ENCODE measurements at places on chromosomes 1 and 21.

DNA sequence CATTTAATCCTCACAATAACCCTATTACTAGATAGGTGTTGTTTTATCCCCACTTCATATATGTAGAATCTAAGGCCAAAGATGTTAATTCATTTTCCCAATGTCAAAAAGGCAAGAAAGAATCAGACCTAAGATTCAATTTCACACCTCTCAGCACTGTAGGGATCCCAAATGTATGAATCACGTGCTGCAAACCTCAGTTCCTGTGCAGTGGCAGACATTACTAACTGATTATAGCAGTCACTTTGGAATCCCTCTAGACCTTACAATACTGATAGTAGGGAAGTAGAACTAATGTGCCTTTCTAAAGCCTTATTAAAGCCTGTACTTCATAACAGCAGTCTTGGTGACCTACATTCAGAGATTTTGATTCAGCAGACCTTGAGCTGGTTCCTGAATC, 2.3 kb downstream of the C1orf87 start:
- no peak for DNase-seq

DNA sequence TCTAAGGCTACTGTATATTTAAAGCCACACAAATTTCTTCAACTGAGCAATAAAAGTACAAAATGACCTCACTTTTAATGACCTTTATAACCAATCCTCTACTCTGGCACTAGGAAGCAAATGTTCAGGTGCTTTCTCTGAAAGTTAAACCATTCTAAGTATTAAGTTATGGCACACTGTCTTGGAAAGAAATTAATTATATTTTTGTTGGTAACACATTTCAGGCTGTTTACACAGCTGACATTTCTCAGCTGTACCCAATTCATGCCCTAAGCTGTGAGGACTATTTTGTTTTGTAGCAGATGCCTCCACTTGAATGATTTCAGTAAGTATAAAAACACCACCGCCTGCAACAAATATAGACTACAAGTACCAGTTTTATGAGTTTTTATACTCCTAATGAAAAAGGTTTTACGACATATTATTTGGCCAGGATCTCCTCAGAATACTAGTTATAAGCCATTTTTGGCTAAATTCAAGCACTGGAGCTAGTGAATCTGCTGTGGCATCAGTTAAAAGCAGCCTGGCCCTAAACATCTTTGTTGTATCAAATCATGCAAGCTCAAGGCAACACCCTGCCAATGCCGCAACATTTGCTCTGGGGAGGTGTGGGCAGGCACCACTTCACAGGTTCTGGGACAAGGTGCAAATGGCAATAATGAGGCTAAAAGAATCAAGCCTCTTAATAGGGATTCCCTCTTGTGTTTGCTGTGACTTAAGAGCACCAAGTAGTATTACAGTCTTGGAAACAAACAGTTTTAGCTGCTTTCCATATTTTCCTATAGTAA, 228.4 kb upstream of the DMRTA2 start:
- DNase-seq, result no peak

DNA sequence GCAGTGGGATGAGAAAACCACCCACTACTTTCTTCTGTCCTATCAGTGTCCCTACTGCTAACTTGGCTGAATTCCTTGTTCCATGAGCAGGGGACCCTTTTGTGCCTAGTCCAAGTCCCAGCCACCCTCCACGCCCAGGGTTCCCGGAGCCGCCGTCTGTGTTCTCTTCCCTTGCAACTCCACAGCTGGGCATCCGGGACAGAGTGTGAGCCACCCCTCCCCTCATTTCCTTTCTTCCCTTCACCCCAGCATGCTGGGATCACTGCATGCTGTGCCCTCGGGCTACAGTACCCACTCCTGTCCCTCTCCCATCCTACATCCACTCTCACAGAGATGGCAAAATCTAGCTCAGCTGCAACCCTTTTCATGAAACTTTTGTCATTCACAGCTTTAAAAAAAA, 44.5 kb downstream of the PGBD5 start:
- DNase-seq, result no peak

- DNase-seq, result no peak
Observed at GRCh38 chr1:117501281-117501680, 104.6 kb upstream of the TENT5C start.

DNA sequence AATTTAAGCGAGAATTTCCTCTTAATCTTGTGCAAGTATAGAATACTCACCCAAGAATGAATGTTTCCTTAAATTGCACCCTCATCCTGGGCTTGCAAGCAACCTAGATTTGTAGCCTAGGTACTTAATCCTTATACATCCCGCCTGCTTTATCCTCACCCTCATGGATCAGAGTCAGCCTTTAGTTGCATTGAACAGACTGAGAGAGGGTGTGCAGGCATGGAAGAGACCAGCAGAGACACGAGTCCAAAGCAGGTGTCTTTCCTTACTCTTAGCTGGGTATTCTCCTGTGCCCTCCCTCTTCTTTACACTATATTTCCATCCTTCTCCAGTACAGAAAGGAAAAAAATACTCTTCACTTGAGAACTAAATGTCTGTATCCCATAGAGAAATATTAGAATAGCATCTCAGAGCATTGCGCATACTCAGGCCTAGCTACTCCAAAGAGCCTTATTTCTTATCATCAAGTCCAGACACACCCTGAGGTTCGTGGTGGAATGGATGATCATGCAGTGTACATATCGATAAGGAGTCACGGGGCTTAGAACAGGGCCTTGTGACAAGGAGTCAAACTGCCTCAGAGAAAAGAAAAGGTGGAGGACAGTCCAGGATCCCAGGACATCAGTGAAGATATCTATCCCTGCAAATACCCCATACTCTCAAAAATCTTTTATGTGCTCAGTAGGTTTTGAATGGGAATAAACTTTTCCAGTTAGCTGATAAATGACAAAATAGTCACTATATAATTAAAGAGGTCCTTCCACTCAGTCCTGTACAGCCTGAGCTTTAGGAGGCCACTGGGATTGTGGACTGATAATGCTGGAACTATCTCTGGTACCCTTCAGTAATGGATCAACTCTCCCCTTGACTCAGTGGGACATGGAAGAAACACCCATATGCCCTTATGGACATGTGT, 297.9 kb downstream of the GRIK1 start:
- no peak for DNase-seq

DNA sequence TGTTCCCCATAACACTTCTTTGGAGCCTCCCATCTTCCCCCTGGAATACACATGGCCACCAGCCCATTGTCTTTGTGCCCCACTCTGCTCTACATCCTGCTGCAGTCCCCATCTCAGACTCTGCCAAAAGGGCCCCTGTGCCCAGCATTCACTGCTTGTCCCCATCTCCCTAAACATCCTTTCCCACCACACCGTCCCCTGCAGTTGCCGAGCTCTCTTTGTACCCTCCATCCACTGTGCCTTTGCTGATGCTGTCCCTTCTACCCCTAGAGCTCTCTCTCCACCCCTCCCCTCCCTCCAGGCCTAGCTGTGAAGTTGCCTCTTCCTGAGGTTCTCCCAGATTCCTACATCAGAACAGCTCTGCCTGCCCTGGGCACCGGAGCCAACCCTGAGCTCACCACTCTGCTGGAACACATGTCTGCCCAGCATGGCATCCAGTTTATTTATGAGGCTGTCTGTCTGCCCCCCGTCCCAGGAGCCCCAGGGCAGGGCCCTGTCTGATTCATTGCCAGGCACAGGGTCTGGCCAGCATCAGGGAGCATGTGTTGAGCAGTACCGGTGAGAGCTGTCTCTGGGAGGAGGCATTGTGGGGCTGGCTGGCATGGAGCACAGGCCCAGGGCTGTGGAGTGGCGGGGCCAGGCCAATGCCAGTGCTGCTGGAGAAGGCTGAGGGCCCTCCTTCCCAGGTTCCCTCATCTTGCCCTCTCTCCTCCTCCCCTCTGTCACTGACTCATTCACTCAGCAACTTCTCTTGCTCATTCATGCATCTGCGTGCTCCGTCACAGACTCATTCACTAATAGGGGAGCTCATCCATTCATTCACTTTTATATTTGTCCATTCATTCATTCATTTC, 28.8 kb downstream of the EDN2 start:
- DNase-seq, result no peak

DNA sequence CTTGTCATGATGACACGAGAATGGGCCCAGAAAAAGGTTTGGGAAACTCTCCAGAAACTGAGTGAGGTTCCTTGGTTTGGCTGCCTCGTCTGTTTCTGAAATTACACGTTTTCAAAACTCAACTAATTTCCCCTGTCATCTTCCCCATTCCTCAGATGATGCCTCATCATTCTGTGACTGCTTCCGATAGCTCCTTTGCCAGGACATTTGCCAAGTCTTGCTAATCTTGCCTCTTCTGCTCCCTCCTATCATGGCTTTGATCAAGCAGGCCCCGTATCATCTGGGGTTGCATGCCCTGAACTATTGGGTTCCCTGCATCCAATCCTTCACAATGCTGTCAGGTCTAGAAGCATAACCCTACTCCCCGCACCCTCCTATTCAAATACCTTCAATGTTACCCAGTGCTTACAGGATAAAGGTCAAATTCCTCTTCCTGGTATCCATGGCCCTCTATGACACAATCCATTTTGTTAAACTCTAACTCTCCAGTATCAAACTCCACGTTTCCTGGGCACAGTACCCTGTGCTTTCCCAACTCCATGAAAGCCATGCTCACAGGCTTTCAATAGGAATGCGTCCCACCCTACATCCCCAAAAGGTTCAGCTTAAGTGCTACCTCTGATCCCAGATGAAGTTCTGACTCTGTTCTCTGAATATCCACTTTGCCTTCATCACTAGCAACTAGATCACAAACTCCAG, 22.2 kb upstream of the TMEM200B start:
- DNase-seq, result no peak

GRCh38 chr1:94721240-94721639, 98.9 kb upstream of the SLC44A3 start:
- no peak for DNase-seq

DNA sequence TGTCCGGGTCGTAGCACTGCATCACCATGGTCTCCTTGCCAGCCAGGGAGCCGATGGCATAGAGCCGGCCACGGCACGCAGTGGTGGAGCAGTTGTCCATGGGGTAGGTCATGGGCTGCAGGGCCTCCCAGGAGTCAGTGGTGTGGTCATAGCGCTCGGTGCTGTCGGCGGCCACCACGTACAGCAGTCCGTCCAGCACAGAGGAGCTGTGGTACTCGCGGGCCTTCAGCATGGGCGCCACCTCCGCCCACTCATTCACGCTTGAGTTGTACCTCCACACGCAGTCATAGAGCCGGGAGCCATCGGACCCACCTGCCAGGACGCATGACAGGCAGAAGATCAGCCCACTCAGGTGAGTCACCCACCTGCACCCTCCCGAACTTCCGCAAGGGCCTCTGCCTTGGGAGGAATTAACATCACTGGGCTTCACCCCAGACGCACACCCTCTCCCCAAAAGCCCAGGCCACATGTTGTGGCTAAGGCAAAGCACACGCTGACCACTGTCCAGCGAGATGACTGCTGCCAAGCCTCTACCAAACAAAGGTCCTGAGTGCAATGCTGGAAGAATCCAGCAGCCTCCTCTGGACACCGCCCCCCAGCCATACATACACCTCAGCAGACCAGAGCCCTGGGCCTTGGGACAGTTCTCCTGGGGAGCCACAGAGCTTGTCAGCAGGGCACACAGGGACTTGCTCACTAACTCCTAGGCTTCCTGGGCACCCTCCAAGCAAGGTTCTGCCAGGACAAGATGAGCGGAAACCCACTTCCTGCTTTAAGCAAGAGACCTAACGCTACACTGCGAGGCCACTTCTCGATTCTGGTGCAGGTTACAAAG, 3.3 kb downstream of the KLHL21 start:
- DNase-seq, result no peak

- DNase-seq, result no peak
Observed at GRCh38 chr1:196659471-196659870, 7.6 kb downstream of the CFH start.

DNA sequence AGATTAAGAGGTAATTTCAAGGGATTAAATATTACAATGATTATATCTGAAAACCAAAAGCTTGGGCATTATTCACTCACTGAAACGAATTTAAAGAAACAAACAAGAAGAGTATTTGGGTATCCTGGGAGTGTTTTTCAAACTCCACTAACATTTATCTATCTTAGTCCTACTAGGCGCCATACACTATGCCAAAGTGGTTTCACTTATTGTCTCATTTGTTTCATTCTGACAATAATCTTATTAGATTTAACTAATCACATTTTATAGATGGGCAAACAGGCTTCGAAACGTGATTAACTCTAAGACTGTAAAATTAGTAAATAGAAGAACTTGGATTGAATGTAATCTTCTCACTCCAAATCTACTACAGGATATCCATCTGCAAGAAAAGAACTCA, 25.4 kb downstream of the ASH1L start:
- DNase-seq, result no peak

DNA sequence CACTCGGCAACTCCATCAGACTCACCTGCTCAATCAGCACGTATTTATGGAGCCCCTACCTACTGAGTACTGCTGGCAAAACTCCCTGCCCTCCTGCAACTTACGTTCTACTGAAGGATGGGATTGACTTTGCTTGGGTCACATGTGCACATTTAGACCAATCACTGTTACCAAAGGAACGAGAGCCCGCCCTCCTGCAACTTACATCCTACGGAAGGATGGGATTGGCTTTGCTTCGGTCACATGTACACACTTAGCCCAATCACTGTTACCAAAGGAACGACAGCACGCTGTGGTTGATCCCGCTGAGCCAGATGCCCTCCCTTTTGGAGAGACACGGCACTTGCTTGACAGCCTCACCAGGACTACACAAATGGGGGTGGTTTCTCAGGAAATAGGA, 46.0 kb downstream of the UBIAD1 start:
- DNase-seq, result no peak

GRCh38 chr1:236733653-236734052, 47.4 kb downstream of the ACTN2 start:
- no peak for DNase-seq

DNA sequence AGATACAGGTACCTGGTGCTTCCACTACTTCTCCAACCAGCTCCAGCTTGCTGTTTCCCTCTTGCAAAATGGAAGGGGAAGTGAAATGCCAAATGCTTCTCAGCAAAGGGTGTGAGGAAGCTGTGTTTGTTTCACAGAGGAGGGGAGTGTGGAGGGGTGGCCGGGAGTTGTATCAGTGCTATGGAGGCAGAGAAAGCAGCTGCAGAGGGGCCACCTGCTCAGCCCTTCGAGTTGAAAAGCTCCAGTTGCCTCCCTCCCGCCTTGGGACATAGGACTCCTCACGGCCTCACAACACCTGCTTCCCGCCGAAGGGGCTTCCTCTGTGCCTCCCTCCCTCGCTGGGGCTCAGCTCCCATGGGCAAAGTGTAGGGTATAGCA, 12.1 kb upstream of the LINGO4 start:
- no peak for DNase-seq

DNA sequence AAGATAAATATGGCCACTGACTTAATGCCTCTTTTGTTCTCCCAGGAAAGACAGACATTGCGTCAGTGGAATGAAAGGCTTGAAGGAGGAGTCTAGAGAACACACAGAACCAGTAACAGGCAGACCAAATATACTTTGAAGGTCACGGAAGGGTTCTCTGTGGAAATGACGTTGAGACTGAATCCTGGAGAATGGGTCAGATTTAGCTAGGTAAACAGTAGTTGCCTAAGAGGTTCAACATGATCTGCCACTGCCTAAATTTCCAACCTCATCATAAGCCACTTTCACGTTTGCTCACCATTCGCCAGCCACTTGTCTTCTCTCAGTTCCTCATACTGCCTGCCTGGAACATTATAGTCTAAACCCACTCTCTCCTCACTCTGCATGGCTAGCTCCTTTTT, 20.5 kb downstream of the PLA2G4A start:
- no peak for DNase-seq

- no peak for DNase-seq
Observed at GRCh38 chr1:27071049-27071416, 58.4 kb upstream of the TENT5B start.

- no peak for DNase-seq
Observed at GRCh38 chr1:64826991-64827390, 82.1 kb downstream of the RAVER2 start.

All from effector CD8-positive, alpha-beta T cell (primary cell).